Activated gamma-delta T cell treated with Interleukin-2 at 50 U/mL for 16 hours (primary cell): ENCODE measurements at places on chromosomes 1 and 21.

DNA sequence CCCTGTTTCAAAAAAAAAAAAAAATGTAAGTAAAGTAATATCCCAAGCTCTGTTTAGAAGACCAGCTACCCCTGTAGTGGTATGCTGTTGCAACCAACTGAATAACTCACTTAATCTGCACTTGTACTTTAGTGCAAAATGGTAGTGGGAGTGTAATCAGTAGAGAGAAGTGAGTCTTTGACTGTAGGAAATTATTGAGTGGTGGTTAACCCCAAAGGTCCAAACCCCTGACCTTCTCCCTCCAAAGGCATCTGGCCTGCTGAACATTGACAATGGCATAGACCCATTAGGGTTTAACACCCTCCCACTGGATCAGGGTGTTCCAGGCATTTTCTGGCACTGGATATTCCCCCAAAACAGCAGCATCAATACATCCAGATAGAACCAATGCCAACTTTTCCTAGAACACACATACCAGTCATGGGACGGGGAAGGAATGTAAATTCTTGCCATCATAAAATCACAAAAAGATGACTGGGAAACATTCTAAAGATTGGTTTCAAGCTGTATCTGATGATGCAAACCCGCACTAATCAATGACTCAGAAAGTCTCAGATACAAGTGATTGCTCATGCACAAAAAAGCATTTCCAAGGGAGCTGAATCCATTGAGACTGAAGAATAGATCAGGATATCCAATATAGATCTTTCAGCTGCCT is 110.3 kb downstream of the MRPL39 start:
- no peak for DNase-seq

DNA sequence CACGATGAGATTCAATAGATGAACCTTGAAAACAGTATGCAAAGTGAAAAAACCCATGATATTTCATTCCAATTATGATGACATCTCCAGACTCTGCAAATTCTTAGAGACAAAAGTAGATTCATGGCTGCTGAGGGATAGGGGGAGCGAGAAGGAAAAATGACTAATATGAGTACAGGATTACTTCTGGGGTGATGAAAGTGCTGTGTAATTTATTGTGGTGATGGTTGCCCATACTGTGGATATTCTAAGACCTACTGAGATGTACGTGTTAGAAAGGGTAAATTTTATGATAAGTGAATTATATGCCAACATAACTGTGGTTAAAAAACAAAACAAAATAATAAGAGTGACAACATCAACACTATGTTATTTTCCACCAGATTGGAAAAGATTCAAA is 18.9 kb upstream of the RGS7 start:
- DNase-seq: no peak

DNA sequence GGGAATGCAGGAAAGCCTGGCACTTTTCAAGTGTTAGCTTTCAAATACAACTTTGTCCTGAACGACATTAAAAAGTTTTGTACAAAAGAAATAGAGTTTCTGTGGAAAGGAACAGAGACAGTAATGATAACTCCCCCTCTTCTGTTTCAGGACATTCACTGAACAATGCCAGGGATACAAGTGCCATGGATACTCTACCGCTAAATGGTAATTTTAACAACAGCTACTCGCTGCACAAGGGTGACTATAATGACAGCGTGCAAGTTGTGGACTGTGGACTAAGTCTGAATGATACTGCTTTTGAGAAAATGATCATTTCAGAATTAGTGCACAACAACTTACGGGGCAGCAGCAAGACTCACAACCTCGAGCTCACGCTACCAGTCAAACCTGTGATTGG is 189.5 kb downstream of the ADGRL2 start:
- DNase-seq: no peak

DNA sequence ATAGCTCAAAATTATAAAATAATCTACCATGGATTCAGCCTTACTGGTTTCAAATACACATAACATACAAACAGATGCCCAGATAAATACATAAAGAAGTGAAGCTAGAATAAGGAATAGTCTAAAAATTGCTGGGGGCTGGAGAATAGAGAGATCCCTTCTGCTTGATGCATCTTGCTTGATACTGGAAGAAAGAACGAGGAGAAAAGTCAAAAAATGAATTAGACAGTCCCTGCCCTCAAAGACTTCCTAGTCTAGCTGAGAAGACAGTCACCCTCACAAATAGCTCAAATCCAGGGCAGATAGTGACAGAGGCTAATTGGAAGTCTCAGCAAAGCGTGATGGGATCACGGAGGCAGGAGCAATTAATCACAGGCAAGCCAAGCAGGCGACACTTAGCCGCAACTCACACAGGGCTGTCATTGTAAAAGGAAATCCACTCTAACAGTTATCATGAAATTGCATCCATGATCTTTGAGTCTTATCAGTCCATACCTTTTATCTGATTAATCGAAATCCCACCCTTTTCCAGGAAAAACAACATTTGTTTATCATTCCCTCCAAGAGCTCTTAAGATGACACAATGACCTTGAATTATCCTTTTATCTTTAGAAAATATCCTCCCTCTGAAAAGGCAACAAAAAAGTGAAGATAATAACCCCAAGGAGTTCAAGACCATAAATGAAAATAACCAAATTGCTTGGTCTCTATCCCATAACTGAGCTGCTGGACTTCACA is 59.7 kb upstream of the TIAM1 start:
- DNase-seq: no peak

DNA sequence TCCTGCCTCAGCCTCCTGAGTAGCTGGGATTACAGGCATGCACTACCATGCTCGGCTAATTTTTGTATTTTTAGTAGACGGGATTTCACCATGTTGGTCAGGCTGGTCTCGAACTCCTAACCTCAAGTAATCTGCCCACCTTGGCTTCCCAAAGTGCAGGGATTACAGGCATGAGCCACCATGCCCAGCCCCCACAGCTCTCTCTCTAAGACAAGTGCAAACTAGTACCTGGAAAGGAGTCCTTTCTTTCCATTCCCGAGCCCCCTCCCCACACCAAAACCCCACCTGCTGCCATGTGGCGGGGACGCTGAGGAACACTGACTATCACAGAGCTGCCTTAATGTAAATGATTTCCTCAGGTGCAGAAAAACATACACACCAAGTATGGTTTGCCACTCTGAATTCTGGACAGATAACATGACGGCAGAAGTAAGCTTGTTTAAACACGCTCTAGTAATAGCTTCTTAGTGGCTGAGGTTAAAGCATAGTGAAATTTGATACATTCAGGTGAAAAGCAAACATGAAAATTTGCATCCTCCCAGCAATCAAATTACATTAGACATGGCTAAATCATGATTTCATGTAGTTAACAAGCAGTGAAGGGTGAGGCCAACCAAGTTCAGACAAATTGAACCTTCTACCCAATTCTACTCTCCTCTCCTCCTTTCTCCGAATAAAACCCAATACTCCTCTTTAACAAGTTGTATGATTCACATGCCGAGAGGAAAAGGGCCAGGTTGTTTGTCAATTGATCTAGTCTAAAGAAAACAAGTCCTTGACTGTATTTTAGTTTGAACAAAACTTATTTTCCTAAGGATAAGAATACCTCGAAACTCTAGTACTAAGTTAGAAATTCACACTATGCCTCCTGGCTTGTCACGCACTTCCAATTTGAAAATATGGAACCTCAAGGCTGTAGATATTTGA is 19.8 kb downstream of the ERRFI1 start:
- DNase-seq: no peak

DNA sequence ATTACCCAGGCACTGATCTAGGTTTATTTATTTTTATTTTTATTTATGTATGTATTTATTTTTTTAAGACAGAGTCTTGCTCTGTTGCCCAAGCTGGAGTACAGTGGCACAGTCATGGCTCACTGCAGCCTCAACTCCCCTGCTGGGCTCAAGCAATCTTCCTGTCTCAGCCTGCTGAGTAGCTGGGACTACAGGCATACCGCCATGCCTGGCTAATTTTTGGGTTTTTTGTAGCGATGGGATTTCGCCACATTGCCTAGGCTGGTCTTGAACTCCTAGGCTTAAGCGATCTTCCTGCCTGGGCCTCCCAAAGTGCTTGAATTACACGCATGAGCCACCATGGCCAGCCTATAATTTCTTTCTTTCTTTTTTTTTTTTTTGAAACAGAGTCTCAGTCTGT is 9.4 kb downstream of the PHACTR4 start:
- DNase-seq: no peak

DNA sequence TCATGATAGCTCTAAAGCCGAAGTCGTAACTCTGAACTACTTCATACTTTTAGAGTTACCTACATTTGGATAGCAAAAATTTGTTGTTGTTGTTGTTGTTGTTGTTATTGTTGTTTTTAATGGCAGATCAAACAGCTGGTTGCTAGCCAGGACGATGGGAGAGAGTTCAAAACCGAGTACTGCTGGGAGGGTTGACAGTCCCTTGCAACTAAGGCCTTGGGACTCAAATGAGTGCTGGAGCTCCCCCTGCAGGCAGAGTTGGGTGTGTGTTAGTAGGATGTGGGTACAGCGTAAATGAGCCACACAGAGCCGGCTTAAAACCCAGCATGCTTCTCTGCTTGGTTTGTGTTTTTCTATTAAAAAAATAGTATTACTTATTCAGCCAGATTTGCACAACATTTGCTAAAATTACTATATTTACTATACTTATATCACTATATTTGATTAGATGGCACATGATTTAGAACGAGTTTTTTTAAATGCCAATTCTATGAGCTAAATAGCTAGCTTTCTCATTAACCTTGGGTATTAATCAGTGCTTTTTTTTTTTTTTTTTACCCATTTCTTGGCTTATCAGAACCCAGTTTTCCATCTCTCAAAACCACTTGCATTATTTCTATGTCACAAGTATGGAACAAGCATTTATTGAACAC is 129.2 kb upstream of the SYT6 start:
- DNase-seq: peak; percentile 85

GRCh38 chr21:32350211-32350980 is 42.4 kb downstream of the URB1 start:
- no peak for DNase-seq

- no peak for DNase-seq
Measured at GRCh38 chr1:217535601-217536377, 95.1 kb downstream of the GPATCH2 start.

GRCh38 chr1:58249737-58250586 is 296.6 kb downstream of the OMA1 start:
- DNase-seq: no peak

DNA sequence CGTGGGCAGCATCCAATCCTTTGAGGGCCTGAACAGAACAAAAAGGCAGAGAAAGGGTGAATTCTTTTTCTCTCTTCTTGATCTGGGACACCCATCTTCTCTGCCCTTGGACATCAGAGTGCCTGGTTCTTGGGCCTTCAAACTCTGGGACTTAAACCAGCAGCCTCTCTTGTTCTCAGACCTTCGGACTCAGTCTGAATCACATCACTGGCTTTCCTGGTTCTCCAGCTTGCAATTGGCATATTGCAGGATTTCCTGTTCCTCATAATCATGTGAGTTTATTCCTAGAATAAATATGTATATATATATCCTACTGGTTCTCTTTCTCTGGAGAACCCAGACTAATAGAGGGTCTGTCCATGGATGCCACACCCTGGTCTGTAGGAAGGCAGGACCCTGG is 16.3 kb upstream of the TENT5C start:
- DNase-seq: no peak

- DNase-seq: no peak
Measured at GRCh38 chr1:109356915-109357314, 40.8 kb downstream of the SORT1 start.

- DNase-seq: no peak
Measured at GRCh38 chr1:91752324-91752723, 133.6 kb downstream of the TGFBR3 start.
